ENCODE measurements at places on chromosomes 6 and 20.

DNA sequence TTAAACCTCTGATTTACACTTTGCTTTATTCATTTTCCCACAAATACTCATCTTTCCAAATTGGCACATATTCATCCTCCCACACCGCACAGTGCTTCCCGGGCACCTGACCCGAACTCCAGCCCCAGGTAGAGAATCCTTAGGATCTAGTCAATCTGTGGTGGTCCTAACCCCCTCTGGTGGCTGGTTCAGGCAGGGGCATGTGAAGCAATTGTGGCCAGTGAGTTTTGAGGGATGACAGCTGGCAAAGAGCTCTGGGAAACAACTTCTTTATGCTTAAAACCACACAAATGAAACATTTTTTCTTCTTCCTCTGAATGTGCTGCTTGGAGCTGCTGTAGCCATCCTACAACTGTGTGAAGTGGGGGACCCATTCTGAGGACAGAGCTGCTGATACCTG, 54.7 kb downstream of the ELOVL5 start:
- DNase-seq, result no peak

GRCh38 chr20:59441860-59442810, 141.7 kb downstream of the EDN3 start:
- no peak for DNase-seq

- no peak for DNase-seq
These were observed 133.7 kb downstream of the RCAN2 start for GRCh38 chr6:46357591-46357990.

- DNase-seq, result no peak
These were observed 25.7 kb downstream of the TCF15 start for GRCh38 chr20:584161-584970.

GRCh38 chr6:169654598-169655391, 47.0 kb downstream of the WDR27 start:
- DNase-seq, result peak; percentile 72

DNA sequence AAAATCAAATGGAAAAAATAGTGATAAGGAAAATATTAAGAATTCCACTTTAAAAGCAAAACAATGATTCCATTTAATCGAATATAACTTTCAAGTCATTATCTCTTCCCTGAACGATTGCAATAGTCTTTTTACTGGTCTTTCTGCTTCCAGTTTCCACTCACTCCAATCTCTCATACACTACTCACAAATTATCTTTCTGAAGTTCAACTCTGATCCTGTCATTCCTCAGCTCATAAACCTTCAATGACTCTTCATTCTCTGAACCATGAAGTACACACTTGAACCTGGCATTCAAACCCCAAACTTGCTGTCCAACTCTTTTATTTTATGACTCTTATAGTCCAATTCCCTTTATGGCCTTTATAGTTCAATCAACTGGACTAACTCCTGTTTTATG, 304.1 kb upstream of the TCF21 start:
- DNase-seq, result no peak

- DNase-seq, result no peak
These were observed 132.7 kb downstream of the FYN start for GRCh38 chr6:111740506-111740905.

DNA sequence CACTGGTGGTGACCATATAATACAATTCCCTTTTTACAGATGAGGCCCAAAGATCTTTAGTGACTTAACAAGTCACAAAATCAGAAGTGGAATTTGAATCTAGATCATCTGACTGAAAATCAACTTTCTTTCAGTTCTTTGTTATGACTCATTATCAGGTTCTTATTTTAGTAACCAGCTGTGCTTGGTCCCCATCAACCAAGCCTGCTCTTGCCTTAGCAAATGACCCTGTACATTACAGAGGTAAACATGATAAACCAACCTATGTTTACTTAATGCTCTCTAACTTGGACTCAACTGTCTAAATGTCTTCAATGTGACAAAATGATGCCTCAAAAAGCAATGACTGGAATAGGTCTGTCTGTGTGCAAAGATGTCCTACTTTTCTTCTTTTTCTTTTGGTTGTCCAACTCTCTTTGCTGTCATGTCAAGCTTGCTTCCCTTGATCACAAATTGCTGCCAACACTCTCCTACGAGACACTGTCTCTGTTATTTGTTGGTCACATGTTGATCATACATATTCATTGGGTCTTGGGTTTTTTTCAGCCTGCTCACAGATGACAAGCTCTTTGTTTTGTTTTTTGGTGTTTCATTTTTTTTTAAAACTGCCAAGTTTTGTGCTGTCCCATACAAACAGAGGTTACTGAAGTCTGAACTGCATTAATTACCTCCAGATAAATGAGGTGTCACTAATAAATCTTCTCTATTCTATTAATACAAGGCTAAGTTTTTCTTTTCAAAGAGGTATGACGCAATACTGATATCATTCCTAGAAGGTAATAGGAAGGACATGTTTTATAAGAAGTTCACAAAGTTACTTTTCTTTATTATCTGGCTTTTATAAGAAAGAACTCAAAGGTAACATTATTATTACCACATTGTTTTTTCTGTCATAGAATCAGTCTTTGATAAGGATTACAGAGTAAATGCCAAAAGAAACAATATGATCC, 62.2 kb upstream of the PLN start:
- DNase-seq, result peak; percentile 32

GRCh38 chr6:152380351-152380767, 256.8 kb downstream of the SYNE1 start:
- no peak for DNase-seq

DNA sequence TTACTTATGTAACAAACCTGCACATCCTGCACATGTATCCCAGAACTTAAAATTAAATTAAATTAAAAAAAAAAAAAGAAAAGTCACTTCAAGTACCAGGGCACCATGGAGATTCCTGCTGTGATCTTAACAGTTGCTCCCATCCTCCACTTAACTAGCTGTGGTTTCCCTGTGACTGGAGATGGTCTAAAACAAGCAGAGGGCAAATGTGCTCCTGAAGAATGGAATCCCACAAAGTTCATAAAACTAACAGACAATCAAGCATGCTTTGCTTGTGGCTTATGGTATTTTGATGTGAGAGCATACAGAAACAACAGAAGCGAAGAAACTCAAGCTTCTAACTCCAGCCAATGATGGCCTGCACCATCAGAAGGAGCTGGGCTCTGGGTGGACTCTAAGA, 153.6 kb upstream of the KCNK16 start:
- no peak for DNase-seq

DNA sequence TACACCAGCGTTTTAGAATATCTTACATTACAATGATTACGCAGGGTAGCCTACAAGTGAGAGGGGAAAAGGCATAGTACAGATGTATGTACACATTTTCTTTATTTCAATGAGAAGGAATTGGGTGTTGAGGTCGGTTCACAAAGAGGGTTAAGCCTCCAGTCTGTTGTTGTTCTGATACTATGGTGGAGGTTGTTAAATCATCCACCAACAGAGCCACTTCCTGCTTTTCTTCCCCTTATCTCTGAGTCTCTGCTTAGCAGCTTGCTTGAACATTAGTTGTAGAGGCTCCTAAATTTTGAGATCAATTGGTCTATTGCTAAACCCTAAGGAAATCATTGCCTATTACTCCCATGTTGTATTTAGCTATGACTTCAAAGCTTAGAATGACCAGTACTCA, 7.3 kb downstream of the RGS17 start:
- no peak for DNase-seq

DNA sequence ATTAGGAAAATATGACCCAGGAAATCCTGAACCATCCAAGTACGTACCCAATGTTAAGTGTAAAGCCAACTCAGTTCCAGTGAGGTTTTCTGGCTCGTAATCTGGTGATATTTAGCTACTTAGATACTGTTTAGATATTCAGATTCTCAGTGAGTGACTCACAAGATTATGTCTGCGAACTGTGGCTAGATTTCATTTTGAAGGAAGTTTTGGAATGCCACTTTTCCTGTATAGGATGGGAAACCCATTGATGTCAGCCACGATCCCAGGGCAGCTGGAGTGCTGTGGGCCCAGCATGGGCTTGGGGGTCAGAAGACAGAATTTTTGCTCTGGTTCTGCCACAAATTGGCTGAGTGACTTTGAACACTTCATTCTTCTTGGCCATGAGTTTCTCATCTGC, 76.3 kb downstream of the TMEM170B start:
- no peak for DNase-seq

- DNase-seq, result no peak
These were observed 6.2 kb downstream of the TMEM242 start for GRCh38 chr6:157316871-157317814.

DNA sequence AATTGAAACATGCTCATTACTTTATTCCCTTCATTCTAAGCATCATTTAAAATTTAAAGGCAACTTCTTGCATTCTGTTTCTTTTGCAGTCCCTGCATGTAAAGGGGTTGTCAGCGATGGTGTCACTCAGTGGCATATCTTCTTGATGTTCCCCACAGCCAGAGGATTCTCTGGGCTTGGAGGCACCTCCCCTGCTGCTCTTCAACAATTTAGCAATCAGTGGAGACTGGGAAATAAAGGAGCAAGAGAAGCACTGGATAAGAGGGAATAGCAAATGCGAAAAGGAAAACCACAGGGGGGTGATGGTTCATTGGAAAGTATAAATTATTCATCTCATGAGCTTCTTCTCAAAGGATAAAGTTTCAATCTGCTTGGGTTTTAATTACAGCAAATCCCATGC, 30.7 kb upstream of the MC3R start:
- no peak for DNase-seq

GRCh38 chr6:148455674-148456558, 113.3 kb downstream of the SASH1 start:
- no peak for DNase-seq

DNA sequence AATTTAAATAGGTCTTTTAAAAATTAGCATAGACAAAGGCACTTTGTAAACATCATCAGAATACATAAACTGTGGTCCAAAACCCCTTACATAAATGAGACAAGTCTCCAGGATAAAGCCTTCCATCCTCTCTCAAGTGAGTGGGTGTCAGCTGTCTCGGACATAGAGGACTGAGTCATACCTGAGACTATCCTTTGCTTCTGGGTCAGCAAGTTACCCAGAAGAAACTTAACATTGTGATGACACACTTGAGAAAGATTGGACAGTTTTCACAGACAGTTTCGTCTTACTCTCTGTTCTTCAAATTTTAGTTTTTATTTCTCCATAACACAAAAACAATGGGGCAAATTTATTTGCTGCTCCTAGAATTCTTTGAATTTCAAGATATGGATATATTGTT, 838.0 kb downstream of the DHX35 start:
- peak; percentile 42 for DNase-seq

GRCh38 chr6:14320332-14320731, 202.8 kb downstream of the CD83 start:
- DNase-seq, result no peak

DNA sequence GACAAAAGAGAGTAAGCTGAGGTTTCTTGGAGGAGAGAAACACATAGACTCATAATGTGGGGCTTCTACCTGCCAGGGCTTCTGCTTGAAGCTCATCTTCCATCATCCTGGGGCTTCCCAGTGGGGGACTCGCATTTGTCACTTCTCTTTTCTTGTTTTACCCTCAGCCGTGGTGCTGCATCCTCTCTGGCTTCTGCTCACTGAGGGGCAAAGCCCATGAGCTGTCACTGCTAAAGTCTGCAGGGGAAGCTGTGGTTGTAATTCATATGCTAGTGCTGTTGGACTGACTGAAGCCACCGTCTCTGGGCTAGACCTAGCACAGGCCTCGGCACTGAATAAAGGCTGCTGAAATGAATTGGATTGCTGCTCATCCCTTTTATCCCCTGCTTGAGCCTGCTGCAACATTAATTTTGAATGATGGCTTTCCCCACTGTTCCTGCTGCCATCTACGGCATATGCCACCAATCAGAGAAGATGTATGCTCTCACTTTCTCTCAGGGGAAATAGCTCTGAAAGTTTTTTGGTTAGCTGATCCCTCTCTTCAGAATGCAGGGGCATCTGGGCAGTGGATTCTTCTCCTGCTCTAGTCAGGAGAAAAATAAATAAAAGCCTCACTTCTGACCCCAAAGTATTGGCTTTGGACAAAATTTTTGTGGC, 568.4 kb upstream of the MAP3K7 start:
- DNase-seq, result no peak

DNA sequence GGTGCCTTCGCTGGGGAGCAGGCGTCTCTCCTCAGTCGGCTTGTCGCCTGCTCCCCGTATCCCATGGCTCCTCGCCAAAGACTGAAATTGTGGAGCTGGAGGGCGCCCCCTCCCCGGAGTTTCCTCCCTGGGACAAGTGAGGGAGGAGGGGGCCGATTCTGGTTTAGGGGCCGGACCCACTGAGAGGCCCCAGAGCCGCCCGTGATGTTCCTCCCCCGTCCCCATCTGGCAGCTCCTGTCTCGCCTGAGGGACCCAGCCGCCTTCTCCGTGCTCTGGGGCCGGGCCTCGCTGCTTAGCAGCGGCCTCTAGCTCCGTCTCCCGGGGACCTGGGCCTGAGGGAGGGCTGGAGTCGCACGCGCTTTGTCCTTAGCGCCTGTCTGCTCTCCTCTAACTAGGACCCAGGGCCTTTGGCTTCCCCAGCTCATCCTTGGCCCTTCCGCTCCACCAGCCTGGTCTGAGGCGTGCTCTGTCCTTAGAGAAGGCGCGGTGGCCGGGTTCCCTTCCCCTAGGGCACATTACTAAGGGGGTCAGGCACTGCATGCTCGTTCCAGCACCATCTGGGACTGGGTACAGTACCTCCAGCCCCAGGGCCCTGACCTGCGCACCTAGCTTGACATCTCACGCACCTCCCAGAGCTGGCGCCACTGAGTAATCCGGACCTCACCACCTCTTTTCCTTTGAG, 29.7 kb downstream of the SLC12A5 start:
- no peak for DNase-seq

GRCh38 chr6:145372671-145373151, 362.6 kb downstream of the EPM2A start:
- DNase-seq, result peak; percentile 28
